ENCODE measurements at places on chromosomes 5 and 9.

DNA sequence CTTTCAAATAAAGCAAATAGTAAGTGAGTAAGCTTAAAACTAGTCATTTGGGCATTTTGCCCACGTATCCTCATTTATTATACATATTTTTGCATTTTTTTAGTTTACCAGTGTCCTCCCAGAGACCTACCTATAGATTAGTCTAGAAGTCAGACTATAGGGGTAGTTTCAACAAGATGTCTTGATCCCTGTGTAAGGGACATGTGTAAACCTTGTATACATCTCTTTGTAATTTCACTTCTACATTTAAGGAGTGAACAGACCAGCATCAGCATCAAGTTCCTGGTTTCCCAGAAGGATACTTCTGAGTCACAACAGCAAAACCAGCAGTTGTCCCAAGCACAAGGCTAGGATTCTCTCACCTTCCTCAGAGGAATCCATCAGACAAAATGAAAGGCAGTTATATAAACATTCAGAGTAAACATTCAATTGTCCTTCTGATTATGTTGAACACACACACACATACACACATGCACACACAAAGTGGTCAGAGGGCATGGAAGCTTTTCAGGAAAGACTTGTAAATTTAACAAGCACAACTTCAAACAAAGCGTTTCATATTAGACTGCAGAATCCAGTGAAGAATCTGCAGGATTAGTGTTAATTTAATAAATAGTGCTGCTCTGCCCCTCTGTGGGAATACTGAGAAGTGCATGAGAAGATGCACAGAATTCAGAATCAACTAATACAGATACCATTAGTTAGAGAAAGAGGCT, 55.4 kb downstream of the HINT1 start:
- DNase-seq = no peak

- no peak for DNase-seq
Measured at GRCh38 chr9:131017067-131017466, 8.1 kb downstream of the LAMC3 start.

DNA sequence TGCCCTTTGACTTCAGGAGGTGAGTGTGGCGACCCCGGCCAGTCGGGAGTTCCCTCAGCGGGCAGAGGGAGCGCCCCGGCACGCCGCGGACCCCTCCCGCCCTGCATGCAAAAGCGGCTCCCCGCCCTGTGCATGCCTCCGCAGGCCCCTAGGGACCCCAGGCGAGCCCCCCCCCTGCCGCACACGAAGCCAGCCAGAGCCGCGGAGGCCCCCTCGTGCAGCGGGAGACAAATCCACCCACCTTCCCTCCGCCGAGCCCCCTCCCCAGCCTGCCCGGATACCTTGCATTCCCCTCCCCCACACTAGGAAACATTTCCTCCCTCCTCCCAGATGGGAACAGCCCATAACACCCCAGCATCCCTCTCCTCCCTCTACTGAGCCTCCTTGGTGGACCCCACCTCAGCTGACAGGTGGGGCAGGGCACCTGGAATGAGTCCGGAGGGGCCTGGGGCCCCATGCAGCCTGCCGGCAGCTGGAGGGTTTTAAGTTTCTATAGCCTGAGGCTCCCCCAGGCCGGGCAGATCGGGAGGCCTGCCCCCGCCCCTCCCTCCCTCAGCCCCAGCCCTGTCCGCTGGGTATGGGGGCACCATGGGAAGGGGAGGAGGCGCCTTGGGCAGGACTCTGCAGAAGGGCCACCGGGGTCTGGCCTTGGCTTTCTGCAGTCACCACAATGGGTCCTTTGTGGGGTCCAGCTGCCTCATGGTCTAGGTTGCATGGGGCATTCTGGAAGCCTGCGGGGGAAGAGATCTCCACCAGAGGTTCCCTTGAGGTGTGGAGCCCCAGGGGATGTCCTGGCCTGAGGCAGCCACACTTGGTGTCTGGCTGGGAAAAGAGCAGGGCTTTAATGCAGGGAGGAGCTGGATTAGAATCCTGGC, 601 bp downstream of the ERGIC1 start:
- DNase-seq = no peak

DNA sequence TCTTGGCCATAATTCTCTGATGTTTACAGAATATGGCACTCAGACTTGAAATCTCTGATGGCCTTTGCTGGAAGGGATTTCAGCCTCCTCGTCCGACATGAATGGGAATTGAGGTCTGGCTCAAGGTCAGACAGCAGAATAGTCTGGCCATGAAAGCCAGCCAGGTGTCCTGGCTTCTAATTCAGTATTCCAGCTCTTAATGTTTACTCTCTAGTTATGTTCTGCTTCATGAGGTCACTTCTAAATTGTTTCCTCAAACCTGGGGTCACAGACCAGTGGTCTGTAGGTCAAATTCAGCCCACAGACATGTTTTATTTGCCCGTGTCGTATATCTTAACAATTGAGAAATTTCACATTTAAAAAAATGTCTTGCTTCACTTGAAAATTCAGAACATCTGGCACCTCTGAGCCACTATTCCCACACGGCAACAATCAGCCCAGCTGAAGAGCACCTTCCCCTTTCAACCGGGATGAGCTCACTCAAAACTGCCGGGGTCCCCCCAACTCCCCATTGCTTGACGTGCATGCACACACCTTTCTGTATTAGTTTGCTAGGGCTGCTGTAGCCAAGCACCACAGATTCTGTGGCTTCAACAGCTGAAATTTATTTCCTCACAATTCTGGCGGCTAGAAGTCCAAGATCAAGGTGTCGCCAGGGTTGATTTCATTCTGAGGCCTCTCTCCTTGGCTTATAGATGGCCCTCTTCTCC, 243.5 kb downstream of the ENC1 start:
- no peak for DNase-seq
